ENCODE measurements at places on chromosomes 7 and 10.

- DNase-seq = no peak
These were observed 1619.6 kb upstream of the LRRTM3 start for GRCh38 chr10:65306201-65306600.

DNA sequence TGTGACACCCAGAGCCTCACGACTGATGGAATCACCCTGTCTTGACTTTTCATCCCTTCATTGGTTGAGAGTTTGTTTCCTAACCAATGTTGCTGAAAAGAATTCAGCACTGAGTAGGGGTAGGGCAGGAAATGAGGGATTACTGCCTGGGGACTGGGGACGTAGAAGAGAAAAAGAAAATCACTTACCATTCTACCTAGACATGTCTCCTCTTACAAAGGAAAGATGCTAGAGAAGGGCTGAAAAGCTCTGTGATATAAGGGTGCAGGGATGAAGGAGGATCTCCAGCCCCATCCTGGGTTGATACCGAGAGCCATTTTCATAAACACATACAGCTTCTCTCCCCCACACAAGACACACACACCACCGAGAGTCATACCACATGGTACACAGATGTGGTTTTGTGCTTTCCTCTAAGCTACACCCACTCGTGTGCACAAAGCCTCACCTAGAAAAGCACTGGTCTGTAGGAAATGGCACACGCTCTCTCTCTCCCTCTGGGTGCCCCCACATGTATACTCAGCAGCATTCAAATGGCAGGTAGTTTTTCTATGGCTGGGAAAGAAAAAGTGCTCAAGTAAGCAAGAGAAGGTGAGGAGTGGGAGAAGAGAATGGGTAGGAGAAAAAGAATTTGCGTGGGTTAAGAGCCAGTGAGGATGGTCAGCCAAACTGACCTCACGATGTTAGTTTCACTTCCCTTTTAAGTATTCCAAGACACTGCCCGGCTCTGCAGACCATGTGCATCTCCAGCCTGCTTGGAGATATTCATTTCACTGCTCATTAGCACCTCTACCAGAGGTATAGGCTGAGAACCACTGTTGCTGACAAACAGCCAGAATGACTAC is 85.8 kb downstream of the CALD1 start:
- DNase-seq = no peak

- no peak for DNase-seq
These were observed 30.7 kb upstream of the ELOVL3 start for GRCh38 chr10:102195296-102195870.

GRCh38 chr10:992871-993270 is 4.6 kb downstream of the GTPBP4 start:
- DNase-seq = no peak

GRCh38 chr7:156614434-156615264 is 25.9 kb upstream of the RNF32 start:
- DNase-seq = no peak

DNA sequence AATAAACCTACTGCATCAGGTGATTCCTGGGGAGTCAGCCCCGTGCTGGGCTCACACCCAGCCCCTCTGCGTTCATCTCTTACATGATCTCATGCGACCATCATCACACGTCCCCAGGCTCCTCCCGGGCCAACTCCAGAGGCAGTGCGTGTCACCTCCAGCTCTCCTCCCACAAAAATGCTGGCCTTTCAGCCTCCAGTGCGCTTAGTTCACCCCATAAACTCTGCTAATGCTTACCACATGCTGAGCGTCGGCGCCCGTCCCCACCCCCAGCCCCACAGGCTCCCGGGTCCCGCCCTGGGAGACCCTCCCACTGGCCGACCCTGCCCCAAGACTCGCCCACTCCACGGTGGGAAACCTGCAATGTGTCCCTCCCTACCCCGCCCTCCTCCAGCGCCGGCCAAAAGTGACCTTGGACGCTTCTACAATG is 816 bp upstream of the SDK1 start:
- no peak for DNase-seq

DNA sequence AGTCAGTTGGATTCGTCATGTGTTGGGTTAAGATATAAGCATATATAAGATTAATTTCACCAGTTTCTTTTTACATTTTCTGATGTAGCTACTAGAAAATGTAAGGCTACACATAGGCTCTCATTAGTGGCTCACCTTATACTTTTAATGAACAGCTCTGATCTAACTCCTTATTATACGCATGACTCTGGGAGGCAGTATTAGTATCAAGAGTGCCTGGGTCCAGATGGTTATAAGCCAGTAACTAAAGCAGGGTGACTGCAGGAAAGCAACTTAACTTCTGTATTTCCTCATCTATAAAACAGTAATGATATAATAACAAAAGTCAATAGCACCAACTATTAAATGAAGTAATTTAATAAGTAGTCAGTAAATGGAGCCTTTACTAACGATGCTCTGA is 1.4 kb upstream of the ELMO1 start:
- DNase-seq = no peak

DNA sequence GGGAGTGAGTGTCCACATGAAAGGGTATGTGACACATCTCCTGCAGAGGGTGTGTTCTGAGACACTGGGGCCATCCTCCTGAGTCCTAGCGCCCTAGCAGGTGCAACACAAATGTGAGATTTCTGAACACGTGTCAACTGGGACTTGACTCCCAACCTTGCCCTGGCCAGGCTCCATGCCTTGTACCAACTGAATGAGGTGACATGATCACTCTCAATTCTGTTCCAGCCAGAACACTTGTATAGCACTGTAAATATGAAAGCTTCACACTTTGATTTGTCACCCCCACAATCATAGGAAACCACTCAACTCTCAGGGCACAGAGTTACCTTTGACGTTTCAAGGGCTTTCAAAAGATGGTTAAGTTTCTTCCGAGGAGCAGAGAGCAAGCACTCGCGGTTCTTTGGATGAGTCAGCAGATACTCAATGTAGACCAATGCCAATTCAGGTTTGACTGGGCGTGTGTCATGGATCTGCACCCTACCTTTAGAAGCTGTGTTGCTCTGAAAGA is 48.6 kb downstream of the NCAPG2 start:
- DNase-seq = peak; percentile 68

DNA sequence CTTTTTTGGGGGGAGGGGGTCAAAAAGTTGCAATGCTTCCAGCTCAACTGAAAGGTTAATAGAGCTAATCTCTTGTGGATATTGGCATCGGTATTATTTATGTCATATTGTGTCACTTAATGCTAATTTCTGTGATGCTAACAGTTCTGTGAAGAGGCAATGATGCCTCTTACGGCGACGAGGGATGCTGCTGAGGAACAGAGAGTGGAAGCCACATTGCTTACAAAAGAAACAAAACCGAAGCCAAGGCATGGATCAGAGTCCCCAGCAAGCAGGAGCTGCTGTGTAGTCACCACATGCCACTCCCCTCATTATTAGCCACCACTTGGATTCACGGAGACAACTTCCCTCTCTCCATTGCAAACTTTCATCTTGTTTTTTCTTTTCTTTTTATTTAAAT is 536.5 kb upstream of the MGMT start:
- DNase-seq = no peak

DNA sequence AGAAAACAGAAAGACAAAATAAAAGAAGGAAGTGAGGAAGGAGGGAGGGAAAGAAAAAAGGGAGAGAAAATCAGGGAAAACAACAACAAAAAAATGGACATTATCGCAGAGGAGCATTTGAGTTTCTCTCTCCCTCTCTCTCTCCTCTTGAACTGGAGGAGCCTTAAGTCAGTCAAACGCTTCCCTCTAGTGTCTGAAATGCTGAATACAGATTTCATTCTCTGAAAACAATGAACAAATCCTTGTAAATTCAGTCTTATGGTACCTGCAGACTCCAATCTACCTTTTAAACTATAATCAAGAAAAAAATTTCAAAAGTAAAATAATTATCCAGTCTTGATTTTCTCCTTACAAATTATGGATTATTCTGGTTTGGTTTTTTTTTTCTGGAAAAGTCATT is 89.2 kb upstream of the PFKP start:
- no peak for DNase-seq

DNA sequence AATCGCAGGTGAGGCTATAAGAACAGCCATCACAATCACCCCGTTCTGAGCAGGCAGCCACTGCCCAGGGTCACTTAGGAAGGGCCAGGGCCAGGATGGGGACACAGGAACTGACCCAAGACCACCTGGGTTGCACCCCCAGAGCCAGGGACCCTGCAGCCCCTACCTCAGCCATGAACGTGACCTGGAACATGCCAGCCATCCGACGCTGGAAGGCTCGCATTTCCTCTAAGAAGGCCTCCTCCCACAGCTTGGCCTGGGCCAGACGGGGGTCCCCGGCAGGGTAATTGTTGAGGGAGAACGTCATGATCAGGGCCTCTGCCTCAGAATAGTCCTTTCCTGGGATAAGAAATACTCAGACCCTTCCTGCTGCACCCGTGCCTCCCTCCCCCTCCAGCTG is 5.0 kb downstream of the NPC1L1 start:
- no peak for DNase-seq

DNA sequence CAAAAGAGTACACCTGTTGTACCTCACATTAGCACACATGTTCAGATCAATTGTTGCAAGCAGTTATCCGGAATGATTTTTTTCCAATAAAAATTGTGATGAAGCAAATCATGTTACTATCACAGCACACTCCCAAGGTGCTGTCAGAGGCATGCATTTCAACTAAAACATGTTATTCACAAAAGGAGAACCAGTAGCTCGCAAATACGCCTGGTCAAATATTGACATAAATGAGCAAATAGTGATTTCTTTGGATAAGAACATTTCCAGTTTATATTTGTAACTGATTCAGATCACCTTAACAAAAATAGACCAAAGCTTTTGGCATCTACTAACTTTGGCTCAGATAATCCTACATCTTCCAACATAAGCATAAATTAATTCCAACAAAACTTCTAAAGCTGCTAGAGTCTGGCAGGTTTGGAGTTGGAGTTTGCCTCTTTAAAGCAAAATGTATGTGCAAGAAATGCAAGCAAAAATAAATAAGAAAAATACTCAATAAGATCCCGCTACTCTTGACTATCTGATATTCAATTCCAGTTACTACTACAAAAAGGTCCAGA is 208.0 kb downstream of the SFMBT2 start:
- DNase-seq = no peak

DNA sequence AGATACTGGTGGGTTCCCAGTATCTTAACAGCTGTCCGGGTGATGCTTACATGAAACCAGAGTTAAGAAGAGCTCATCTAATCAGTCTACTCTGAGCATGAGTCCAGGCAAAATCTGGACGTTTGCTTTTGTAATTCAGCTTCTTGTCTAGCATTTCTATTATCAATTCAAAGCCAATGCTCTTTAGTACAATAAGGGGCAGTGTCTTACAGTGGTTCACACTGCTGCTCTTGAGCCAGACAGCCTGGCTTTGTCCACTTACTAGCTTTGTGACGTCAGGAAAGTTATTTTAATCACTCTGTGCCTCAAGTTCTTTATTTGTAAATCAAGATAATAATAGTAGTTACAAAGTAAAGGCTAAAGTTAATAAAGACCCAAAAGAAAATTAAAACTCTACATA is 227.3 kb upstream of the TCF7L2 start:
- DNase-seq = no peak

DNA sequence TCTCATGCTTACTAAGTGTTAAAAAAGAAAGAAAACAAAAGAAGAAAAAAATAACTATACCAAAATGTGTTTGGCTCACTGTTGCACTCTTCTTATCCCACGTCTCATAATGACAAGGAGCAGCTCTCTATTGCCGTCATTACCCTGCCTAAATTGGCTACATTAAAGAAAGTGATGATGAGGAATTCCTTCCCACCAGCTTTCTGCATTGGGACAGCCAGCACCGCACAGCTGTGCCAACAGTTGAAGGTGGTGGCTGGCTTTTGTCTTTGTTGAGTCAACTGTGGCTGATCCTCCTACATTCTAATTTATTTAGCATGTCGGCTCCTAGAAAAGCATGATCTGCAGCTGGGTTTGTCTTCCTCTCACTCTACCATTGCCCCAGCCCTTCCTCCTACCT is 751.8 kb downstream of the KCNMA1 start:
- DNase-seq = no peak

All from stimulated activated CD4-positive, alpha-beta T cell treated with anti-CD3 and anti-CD28 coated beads, Interleukin-15, amount 100 ng/mL, for 48 hours (primary cell).